Cardiac atrium fibroblast (primary cell): ENCODE measurements at places on chromosomes 11 and 22. TPM values are rescaled to one million over a fixed set of nuclear protein-coding genes. Genes with fewer than 3 reads are reported as not detected.

Gene TRIM51
- total RNA-seq, result not detected in 2 replicates

Gene ZNF214
- 1.8 and 5.8 TPM in 2 replicates for total RNA-seq

Gene OR10G4
- not detected in 2 replicates for total RNA-seq

Gene SYCE3
- total RNA-seq, result not detected in 2 replicates

Gene BARX2
- not detected in 2 replicates for total RNA-seq

Gene C11orf87
- total RNA-seq, result not detected in 2 replicates

Gene ZBTB3
- 6.5 and 7.6 TPM in 2 replicates for total RNA-seq

Gene LRRC56
- 0.16 and 1.3 TPM in 2 replicates for total RNA-seq

Gene MISFA
- 7.6 TPM in 1 of 2 replicates, not detected in the other for total RNA-seq

Gene LRRC74B
- not detected in 2 replicates for total RNA-seq

Gene OR51I1
- not detected in 2 replicates for total RNA-seq

Gene HEPHL1
- total RNA-seq, result under 0.01 TPM in 1 of 2 replicates, not detected in the other

Gene TRPM5
- total RNA-seq, result not detected in 2 replicates

Gene UCP3
- not detected in 2 replicates for total RNA-seq

Gene UBQLN3
- total RNA-seq, result not detected in 2 replicates

Gene NEU3
- 5.6 and 7.5 TPM in 2 replicates for total RNA-seq

Gene OR52A1
- not detected in 2 replicates for total RNA-seq

Gene POU2AF3
- not detected in 2 replicates for total RNA-seq

Gene FBLN1
- 9.7 and 34.1 TPM in 2 replicates for total RNA-seq

Gene OR5A1
- total RNA-seq, result not detected in 2 replicates

Gene RAB36
- 1.8 and 2.3 TPM in 2 replicates for total RNA-seq

Gene MMP13
- total RNA-seq, result not detected in 2 replicates
